ENCODE measurements at places on chromosomes 6 and 20.

- DNase-seq: no peak
Measured at GRCh38 chr6:42722497-42722896, at the start of gene PRPH2. TSS of gene PRPH2 (minus strand) at chr6:42722597. CDS start at chr6:42722334, 263 bp downstream.

DNA sequence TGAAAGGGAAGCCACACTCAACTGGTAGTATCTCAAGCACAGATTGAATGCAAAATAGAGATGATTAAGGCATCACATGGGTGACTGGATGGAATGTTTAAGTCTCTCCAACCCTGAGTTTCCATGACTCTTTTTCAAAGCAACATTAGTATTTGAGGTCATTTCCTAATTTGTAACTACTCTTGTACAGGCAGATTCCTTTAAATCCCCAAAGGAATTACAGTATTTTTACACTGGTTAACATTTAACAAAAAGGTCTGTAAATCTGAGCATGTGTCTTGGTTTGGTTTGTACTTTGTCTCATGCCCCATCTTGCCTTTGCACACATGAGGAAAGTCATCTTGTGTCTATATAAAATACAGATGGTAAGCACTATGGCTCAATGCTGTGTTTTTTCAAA, 15.1 kb downstream of the RMND1 start:
- DNase-seq: no peak

DNA sequence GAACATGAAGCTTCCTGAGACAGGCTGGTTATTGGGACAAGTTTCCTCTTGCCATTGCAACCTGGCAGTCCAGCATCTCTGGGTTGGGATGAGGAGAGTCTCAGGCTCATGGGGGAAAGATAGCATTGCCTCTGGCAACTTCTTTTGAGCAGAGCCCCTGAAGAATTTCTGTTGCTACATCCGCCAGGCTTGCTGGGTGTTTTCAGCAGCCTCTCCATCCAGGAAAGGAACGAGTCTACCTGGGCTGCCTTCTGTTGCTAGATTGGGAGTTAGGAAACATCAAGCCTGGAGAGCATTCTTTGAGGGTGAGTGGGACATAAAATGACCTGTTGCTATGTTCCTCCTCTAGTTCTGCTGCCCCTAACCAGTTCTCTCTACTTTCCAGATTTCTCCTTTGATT, 313.5 kb downstream of the RFPL4B start:
- DNase-seq: no peak

DNA sequence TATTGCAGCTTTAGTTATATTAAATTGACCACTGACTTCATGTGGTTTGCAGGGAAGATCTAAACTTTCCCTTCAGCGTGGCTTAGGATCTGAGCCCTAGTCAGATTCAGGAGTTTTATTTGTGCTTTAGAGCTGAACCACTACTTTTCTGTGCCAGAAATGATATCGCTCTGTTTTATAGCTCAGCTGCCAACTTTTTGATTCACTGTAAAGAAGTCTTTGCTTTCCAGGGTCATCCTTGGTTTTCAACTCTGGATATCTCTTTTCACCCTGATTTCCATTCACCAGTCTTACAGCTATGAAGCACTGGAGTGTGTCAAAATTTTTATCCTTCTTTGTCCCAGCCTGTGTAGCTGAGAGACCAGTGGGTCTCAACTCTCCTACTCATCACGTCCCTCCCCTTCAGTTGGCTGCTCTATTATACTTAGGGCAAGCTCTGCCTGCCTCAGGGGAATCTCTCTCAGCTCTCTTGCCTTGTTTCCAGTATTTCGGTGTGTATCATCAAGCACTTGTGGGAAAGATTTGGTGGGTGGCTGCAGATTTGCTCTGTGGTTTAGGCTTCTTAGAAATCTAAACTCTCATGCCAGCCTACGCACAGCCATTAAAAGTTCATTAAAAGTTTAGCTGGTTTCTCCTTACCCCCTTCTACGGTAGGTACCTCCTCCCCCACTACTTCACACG, 425.5 kb downstream of the TENT5A start:
- peak; percentile 40 for DNase-seq

- no peak for DNase-seq
Measured at GRCh38 chr20:33995053-33995831, 1.5 kb downstream of the RALY start.

DNA sequence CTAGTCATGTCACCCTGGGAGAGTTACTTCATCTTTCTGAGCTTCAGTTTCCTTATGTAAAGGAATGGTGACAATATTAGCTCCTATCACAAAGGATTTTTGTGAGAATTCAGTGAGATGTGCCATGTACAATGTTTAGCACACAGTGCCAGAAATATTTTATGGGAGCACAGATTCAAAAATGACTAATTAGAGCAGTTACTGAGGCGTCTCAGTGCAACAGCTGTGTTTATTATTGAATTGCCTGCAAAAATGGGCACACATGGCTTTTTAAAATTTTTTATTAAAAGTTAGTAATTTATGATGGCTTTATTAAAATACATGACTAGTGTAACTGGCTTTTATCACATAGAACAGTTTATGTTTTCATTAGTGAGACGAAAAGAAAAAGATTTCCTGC, 134.3 kb upstream of the AHI1 start:
- no peak for DNase-seq

DNA sequence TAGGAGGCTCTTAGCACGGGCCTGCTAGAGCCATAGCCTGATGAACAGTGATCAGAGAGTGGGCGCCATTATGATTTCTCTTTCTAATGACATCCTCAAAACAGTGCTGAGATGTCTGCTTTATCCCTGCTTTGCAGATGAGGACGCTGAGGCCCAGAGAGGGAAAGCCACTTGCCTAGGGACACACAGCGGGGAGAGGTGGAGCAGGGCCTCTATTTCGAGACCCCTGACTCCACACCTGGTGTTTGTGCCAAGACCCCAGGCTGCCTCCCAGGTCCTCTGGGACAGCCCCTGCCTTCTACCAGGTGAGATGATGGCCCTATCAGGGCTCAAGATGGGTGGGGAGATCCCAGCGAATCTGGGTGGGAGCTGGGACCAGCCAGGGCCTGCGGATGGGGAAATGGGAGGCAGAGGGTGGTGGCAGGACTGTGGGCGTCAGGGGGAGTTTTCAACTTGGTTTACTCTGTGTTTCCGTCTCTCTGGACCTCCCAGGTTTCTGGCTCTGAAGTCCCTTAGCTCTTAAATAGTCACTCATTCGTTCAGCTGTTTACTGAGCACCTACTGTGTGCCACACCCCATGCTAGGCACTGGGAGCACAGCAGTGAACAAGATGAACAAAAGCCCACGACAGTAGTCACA, 36.7 kb downstream of the SRC start:
- peak; percentile 12 for DNase-seq

GRCh38 chr6:142819603-142820337, 125.2 kb downstream of the HIVEP2 start:
- DNase-seq: peak; percentile 69

DNA sequence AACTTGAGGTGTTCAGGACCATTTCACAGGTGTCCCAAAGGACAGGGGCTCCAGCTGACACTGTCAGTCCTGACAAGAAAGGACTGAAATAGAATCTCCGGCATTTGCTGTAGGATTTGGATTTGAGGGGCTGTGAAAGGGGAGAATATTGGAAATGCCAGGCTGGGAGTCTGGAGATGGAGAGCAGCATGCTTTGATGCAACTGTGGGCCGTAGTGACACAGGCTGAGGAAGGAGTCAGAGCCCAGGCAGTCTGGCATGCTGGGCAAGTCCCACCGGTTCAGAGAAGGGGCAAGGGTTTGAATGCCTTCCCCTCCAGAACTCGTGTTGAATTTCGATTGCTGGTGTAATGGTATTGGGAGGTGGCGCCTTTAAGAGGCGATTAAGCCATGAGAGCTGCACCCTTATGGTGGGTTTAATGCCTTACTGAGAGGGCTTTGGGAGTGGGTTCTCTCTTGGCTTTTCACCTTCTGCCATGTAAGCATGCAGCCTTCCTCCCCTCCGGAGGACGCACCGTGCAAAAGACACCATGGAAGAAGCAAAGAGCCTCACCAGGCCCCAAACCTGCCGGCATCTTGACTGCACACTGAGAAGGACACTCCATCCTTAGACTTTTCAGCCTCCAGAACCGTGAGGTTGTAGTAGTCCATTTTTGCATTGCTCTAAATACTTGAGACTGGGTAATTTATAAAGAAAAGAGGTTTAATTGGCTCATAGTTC, 9.4 kb upstream of the PYGB start:
- DNase-seq: no peak
